ENCODE measurements at places on chromosomes 3 and 15.
A peak's percentile ranks its signal among the peaks of the same experiment; 100 is the strongest.

DNA sequence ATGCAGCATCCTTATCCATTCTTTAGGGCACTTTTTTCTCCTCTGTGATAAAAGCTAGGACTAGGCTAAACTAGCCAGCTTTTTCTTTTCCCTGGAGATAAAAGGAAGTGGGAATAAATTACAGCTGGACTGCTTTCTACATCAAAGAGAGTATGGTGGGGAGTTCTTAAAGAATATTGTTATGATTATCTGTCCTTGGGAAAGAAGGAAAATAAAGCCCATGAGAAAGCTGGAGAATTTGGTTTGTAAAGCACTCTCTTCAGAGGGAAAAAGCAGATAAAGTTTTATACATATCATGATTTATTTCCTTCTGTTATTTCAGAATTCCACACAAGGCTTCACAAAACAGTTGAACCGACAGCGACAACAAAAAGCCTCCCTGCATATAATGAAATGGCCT, 923.0 kb downstream of the DIPK2A start:
- DNase-seq = no peak

DNA sequence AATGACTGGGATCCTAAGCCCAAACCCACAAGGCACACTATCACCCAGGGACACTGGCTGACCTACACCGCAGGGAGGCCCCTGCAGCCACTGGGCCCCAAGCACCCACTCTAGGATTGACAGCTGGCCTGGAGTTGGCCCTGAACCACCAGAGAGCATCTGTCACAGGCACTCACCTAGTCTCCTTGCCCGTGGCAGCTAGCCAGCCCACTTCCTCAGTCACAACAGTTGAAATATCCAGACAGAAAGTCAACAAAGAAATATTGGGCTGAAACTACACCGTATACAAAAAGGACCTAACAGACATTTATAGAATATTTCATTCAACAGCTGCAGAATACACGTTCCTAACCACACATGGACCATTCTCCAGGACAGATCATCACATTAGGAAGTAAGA, 5.2 kb upstream of the SPINK8 start:
- DNase-seq = no peak

DNA sequence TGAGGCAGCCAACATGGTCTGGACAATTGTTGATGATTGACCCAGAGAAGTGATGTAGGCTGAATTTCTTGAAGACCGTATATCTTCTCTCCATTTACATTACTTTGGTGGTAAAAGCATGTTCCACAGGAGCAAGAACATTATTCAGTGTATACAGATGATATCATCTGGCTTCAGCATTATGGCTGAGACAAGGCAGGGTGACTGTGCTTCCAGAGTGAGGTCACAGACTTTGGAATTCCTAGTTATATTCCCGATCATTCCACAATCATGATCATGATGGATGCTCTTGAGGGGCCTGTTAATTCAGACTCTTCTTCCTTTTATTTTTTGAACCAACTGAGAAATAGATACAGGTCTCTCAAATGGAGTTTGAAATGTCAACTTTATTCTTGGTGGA, 19.0 kb downstream of the PLS1 start:
- no peak for DNase-seq

DNA sequence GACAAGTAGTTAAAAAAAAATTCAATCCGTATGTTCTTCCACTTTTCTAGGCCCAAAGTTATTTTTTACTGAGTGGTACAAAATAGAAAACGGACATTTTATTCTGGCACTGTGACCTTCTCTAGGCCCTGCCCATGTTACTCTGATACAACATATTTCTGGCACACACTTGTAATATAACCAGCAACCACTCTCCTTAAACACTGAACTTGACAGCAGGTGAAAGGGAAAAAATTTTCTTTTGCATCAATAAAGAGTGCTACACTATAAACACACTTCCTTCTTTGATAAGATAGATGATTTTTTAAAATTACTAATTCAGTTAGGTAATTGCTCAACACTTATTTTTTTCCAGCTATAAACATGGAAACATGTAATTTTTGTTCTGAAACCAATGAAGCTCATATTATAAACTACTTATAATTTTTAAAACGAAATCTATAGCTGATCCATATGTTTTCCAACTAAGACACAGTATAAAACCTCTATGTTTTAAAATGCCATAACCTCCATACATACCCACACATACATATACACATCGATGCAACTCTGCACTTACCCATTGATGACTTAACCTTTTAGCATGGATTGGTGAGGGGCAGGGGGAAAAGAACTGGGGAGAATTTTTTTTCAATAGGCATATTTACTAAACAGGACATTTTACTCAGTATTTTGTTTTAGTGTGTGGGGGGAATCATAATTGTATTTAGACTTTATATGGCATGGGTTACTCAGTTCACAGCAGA, 5.3 kb upstream of the CTNNB1 start:
- no peak for DNase-seq

DNA sequence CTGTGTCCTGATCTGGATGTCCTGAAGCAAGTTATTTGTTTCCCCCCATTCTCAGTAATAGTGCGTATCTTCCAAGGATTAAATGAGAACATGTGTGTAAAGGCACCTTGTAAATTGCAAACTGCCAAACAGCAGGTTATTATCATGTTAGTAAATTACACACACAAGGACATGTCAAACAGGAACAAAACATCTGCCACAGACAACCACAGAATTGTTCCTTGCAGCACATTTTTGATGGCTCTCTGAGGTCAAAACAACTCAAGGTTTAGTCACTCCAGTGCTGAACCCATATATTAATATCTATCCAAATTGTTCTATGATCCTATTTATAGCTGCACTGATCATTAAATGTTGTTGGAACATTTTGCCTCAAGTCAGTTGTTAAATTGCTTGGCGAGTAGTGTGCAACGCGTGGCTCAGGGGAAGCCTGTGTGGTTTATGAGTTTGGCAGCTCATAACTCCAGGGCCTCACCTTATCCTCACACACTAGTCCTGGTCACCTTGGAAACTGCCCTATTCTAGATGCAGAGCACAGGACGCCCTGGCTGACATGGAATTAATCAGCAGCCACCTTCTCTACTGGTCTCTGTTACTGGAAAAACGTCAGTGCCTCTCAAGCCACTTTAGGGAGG, 46.3 kb upstream of the CDV3 start:
- no peak for DNase-seq

GRCh38 chr15:27196691-27197090, 225.7 kb downstream of the GABRG3 start:
- DNase-seq = no peak

DNA sequence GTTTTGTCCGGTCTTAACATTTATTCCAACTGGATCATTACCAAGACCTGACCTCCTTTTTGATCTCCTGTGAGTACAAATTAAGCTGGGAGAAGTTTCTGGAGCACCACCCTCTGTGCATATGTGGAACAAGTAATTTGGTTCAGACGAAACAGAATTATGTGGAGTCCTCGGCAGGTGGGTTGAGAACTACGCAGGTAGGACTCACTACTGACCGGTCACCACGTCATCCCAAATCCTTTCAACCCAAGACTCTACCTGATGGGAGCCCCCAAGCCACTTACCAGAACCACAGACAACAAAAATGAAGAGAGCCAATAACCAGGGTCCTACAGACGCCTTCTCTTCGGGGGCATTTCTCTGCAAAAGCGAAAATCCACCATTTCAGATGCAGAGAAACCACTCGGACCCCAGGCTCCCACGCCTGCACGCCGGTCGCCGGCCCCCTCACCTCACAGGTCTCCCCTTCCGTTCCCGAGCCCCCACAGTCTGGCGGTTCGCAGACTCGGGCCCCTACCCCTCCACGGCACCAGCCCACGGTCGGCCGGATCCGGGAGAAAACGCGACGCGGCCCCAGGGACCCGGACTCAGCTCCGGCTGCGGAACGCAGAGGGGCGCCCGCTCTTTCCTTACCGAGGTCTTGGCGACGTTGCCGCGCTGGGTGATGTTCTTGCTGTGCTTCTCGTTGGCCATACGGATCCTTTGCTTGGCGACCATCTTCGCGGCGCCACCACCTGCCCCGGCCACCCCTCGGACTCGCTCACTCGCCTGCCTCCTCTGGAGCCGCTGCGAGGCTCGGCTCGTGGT, 674 bp downstream of the SERP1 start:
- peak; percentile 18 for DNase-seq

DNA sequence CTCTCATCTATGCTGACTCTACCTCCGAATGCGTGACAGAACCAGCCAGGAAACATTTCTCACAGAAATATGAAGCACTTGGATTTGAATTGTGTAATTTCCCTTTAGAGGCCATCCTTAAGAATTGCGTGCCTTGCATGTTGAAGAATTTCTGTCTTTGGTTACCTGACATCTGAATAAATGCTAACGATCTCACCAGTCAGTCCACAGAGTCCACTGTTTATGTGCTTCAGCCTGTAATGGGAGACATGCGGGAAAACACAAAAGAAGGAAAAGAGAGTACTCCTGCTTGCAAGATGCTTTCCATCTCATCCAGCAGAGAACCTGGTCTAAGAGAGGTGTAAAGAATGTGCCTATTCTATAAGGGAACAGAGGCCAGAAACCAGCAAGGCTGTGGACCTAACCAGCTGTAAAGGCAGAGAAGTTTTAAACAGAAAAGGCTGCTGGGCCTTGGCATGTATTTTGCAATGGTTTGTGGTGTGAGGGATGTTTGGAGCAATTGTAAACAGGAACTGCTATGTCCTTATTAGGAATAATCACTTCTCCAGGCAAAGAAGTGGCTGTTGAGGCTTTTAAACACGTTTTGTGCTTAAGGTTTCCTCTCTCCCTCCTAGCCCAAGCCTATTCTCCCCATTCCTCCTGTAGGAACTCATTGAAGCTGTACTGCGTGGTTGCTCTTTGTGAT, 36.4 kb upstream of the BOC start:
- no peak for DNase-seq

DNA sequence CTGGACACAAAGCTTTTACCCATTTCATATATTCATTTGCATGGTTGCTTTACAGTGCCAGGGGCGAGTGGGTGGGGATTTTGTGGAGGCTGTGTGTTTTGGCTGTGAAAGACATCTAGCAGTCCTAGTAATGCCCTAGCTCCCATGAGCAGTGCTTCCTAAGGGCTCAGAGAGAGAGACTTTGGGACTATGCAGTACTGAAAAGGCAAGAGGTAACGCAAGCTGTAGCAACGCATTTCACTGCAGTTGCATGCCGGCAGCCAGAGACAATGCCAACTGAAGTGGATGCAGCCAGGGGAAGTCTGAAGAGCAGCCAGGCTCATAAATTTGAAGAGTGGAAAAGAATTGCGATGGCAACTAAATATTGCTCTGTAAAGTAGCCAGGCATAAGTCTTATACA, 27.4 kb upstream of the ATP10A start:
- no peak for DNase-seq

GRCh38 chr3:141998669-141999290, 122.3 kb downstream of the ATP1B3 start:
- DNase-seq = no peak

DNA sequence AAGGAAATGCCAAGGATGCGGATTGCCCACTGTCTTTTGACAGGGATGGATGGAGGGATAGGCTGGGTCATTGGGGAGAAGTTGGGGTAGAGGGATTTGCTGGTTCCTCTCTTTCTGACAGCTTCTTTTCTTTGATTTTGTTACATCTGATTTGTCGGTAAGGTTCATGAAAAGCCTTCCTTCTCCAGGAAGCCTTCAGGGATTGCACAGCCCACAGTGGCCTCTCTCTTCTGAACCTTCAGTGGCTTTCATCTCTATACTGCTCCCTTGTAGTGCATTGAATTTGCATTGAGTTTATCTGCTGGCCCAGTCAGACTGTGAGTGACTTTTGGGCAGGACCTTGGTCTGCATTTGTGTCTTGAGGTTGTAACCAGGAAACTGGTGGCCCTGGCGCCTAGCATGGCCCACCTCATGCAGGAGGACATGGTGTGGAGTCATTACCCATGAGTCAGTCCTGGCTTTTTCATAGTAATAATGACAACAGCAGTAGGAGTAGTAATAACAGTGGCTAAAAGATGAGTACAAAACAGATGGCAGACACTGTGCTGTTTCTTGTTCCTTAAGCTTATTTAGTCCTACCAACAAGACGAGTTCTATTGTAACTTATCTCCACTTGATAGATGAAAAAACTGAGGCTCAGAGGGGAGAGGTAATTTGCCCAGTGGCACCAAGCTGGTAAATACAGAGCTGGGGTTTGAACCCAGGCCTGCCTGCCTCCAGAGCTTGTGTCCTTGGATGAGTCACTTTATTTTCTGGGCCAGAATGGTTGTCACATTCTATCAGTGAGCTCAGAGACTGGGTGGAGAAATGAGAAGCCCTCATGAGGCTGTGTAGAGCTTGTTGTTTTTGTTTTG, 28.4 kb downstream of the SMAD6 start:
- DNase-seq = no peak

DNA sequence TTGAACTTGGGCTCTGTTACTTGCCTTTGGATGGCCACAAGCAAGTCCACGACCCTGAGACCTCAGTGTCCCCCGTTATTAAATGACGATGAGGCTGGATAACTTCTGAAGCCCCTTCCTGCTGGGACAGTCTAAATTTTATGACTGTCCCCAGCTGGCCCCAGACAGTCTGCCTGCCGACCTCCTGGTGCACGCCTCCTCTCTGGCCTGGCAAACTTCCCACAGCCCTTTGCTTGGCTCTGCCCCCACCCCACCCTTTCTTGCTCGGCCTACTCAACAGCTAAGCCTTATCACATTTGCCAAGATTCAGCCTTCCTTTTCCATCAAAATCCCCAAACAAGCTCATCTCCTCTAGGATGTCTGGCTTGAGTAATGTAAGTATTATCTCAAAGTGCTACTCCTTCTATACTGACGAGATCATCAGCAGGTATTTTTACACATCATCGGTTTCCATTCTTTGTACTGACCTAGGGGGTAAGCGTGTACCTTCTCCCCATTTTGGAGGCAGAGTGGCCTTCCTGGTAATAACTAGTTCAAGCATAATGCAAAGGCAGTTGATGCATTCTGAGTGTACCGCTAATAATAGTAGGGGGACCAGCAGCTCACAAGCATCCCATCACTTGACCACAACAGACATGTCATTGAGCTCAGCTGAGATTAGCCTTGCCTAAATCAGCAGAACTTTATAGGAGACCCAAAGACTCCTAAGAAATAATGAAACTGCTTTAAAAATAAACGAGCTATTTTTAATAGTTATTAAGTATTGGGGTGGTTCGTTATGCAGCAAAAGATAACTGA, 120.8 kb upstream of the HACD2 start:
- no peak for DNase-seq

DNA sequence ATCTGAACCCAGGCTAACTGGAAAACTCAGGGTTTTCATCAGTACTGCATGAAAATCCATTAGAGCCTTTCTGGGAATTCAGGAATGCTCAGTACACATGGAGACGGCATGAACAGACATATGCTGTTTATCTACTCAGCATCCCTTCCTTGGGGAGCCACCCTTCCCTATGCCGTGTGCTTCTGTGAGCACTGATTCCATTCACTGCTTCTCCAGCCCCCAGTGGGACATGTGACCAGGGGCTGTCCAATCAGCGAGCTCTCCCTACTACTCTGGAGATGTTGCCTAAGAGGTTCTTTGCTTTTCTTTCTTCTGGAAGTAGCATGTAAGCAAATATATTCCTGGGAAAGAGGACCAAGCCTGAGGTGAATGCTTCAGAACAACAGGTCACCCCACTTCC, 5.6 kb upstream of the PCOLCE2 start:
- DNase-seq = no peak

- DNase-seq = no peak
Measured at GRCh38 chr15:62528505-62528904, 363.4 kb upstream of the C2CD4B start.

All from stimulated activated CD4-positive, alpha-beta T cell treated with anti-CD3 and anti-CD28 coated beads, Interleukin-15, amount 100 ng/mL, for 1 hour (primary cell).